ENCODE measurements at places on chromosomes 2 and 18.
A peak's percentile ranks its signal among the peaks of the same experiment; 100 is the strongest.

GRCh38 chr2:219522111-219523030 is 8.1 kb downstream of the ASIC4 start:
- DNase-seq: no peak

DNA sequence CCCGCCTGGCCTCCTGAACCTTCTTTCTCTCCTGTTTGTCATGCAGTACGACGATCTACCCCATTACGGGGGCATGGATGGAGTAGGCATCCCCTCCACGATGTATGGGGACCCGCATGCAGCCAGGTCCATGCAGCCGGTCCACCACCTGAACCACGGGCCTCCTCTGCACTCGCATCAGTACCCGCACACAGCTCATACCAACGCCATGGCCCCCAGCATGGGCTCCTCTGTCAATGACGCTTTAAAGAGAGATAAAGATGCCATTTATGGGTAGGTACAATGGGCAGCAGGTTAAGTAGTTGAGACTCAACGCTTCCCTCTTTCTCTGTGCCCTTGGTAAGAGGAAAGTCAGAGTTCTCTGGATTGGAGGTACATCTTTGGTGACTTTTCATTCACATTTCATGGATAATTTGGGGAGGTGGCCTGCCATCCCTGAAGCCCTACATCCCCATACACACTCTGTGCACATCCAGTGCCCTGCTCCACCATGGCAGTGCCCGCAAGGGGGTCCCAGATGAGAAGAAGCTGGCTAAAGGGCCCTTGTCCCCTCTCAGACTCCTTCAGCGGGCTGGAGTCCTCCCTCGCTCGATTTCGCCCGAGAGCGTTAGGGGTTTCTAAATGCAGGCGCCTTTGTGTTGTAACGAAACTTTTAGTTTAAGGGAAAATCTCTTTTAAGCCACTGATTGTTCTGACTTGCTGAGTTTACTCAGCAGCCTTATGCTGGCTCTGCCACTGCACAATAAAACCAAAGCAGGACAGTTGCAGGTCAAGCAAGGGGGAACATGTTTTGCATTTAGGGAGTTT is 3.0 kb downstream of the MEIS1 start:
- no peak for DNase-seq

- DNase-seq: no peak
Measured at GRCh38 chr2:240136671-240137292, 677 bp upstream of the COPS9 start.

GRCh38 chr18:48791636-48792105 is 159.1 kb downstream of the SMAD7 start:
- peak; percentile 1 for DNase-seq

GRCh38 chr18:63342206-63342605 is 22.6 kb upstream of the BCL2 start:
- no peak for DNase-seq

DNA sequence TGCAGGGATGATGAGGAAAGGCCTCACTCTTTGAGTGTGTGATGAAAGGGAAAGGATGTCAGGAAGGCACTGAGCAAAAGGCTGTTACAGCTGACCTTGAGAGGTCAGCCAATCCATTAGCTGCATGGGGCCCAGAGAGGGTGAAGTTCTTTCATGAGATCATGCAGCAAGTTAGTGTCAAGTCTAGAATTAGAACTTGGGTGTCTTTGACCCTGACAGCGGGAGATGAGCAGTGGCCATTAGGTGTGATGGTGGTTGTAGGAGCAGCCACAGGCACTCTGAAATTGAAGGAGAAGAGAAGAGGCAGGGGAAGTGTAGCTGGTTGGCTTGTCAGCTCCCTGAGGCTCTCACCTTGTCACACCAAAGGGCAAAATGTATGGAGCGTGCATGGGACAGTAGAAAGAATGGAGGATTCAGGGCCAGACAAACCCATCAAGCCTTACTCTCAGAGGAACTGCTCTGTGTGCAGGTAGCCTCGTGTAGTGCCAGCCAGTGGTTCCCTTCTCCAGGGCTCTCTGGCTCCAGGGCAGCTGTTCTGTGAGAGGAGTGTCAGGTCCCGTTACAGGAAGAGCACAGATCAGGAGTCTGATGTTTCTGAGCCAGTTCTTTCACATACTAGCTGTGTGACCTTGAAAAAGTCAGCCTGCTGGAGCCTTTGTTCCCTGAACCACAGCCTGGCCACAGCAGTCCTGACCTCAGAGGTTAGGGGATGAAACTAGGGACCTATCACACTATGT is 35.9 kb downstream of the MAP4K4 start:
- peak; percentile 89 for DNase-seq

DNA sequence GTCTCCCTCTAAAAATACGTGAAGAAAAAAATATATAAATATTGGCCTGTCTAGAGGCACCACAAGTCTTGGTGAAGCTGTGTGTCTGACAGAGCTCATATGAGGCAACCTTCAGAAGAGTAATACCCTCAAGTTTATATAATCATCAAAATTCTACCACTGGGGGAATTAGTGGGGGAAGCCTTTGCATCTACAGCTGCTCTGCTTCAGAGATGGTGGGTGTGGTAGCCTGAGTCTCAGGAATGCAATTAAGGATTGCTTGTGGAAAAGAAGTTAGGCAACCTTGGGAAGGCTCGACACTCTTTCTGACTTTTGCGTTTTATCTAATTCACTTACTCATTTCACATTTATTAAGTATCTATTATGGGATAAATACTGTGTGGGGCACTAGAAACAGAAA is 17.4 kb downstream of the TPGS2 start:
- DNase-seq: no peak

DNA sequence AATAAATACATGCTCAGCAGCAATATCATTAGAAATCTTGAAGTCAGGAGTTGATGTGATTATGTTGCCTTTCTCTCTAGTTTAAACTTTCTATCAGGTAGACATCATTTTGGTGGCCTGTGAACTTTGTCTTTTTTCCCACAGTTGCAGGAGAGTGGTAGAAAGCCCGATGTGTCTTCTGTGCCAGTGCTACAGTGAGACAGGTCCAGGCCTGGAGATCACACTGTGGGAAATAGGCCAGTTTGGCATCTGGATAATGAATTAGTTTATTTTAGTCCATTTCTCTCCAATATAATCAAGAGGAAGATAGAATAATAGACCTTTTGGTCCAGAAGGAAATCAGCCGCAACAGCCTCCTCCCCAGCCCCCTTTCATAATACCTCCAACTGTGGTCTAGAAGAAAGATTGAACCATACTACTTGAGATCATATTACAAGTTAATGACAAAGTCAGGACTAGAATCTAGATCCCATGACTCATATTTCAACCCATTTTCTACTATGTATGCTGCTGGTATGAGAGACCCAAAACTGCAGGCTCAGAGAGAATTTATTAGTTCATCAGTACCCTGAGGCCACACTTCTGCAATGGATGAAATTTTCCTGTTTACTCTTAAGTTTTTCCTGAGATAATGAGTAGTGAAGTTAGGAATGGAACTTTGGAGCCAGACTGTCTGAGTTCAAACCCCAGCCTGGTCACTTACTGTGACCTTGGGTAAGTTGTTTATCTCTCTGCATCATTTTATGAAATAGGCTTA is 20.6 kb downstream of the KCMF1 start:
- DNase-seq: no peak

- no peak for DNase-seq
Measured at GRCh38 chr18:8741532-8741931, 36.2 kb downstream of the MTCL1 start.

DNA sequence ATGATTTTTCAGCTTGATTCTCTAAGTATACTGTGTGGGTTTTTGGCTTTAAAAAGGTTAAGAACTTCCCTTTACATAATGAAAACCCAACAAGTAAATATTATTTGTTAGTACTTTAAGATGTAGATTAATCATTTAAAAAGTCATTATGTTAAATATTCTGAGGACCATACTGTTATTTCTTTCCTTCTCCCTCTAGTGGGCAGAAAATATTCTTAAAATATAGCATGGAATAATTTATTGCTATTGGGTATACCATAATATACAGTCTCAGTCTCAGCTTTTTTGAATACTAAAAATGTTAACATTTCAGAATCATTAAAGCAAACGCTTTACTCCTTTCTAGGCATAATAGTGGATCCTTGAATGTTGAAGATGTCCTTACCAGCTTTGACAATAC is 28.1 kb downstream of the CAMKMT start:
- no peak for DNase-seq

- no peak for DNase-seq
Measured at GRCh38 chr2:229475778-229476177, 204.7 kb upstream of the PID1 start.
